ENCODE measurements at places on chromosomes 7 and 10.

DNA sequence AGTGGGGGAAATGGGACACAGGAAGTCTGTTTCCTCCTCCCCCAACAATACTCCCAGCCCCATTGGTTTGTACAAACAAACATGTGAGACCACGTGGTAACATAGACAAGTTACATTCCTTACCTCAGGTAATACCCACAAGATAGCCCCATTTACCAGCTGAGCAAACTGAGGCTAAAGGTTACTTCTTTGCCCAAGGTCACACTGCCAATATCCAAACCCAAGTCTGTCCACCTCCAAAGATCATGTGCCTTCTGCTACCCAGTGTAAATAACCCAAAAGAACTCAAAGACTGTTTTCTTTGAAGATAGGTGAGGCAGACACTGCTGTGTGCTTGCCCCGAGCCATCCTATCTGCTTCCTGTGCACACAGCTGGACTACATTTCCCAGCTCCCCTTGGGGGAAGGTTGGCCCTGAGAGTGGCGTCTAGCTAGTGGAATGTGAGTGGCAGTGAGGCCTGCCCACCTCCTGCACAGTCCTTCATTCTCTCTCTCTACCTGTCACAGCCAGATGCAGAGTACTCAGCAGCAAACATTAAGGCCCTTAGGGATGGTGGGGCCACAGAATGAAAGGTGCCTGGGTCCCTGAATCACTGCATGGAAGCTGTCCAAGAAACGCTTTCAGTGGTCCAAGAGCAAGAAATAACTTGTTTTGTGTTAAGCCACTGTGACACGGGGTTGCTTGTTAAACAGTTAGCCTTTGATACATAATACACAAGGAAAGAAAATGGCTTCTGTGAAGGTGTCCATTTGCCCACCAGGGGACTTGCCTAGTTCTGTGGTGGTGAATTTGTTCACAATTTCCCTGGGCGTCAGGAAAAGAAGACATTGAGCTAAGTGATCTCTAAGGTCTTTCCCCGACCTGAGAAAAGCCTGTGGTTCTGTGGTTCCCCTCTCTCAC, 257.7 kb upstream of the NFE2L3 start:
- peak; percentile 43 for DNase-seq

DNA sequence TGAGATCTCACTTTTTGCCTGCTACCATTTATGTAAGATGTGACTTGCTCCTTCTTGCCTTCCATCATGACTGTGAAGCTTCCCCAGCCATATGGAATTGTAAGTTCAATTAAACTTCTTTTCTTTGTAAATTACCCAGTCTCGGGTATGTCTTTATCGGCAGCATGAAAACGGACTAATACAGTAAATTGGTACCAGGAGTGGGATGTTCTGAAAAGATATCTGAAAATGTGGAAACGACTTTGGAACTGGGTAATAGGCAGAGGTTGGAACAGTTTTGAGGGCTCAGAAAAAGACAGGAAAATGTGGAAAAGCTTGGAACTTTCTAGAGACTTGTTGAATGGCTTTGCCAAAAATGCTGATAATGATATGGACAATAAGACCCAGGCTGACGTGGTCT, 10.6 kb upstream of the GARIN1A start:
- no peak for DNase-seq

- no peak for DNase-seq
These were observed 451.0 kb upstream of the ADARB2 start for GRCh38 chr10:2188371-2188770.

DNA sequence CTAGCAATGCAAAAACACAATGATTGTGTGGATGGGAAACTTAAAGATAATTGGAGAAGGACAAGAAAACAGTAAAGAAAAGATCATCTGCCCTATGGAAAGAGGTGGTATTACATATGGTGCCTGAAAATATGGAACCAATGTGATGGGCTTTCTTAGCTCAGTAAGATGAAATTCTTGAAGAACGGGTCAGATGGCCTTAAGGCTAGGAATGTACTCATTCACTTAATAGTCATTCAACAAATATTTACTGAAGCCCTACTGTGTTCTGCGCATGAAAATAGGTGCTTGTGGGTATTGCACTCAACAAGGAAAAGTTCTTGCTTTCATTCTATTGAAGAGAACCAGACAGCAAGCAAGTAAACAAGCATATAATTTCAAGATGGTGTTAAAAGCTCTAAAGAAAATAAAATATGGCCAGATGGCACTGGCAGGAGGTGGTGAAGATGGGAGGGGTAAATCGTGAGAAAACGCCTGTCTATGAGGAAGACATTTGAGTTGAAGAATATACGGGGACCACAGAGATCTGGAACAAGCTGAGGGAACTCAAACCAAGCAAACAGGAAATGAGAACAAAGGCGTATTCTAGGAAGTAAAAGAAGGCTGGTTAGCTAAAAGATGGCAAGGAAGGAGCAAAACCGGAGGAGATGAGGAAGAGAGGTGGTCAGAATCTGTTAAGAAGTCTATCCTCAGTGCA, 179.7 kb downstream of the ANK3 start:
- no peak for DNase-seq

DNA sequence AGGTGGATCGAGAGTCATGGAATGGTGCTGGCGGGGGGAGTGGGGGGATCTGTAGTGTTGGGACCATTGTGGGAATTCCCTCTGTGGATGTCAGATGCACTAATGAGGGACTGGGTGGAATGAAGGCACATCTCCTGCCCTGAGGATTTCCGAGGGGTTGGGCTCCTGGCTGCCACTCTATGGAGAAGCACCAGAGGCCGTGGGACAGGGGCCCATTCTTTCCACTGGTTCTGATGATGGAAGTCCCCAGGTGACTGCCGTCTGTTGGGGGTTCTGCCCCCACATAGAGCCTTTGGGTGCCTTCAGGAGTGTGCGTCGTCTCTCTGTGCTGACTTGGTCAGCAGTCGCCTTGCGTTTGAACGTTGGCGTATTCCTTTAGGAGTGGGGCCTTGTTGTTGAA, 202.9 kb downstream of the GLRX3 start:
- no peak for DNase-seq

DNA sequence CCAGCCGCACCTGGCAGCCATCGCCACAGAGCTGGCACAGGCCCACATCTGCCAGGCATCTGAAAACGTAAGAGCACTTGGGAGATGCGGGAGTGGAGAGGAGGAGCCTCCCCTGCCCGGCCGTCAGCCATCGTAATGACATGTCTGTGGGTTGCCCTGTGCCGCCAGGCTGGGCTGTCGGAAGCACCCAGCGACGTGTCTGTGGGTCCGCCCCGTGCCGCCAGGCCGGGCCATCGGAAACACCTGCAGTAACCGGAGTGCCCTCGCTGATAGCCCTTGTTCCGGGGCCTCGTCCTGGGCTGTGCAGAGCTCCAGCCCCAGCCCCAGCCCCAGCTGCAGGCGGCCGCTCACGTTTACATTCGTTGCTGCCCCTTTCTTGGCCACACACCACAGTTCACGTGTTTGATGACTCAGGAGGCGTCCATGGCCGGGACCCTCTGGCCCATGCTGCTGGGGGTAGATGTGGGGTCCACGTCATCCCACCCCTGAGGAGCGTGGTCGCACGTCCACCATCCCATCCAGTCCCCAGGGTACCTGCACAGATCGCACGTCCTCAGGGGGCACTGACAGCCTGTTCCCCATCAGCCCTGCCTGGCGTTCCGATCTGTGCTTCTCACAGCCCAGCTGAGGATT, 30.0 kb upstream of the PRKAR1B start:
- DNase-seq: no peak

GRCh38 chr7:154505362-154505761, 453.2 kb downstream of the DPP6 start:
- no peak for DNase-seq

DNA sequence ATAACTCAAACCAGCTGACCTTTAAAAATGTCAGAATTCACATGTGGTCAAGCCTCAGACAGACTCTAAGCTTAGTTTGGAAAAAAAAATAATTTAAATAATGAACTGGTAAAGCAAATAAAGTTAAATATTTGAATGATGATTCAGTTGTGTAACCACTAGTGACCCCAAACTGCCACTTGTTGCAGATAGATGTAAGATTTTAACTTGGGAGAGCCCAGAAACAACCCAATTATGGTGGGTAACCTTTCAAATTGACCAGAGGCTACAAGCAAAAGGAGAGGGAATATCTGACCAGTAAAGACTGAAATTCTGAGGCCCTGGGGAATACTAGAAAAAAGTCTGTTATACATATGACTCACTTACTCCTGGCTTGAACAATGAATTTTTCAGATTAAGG, 268.1 kb downstream of the HPSE2 start:
- no peak for DNase-seq

- DNase-seq: no peak
These were observed 75.9 kb downstream of the MDFIC start for GRCh38 chr7:114997487-114998404.

GRCh38 chr10:47359626-47360418, 11.7 kb downstream of the RBP3 start:
- DNase-seq: no peak

DNA sequence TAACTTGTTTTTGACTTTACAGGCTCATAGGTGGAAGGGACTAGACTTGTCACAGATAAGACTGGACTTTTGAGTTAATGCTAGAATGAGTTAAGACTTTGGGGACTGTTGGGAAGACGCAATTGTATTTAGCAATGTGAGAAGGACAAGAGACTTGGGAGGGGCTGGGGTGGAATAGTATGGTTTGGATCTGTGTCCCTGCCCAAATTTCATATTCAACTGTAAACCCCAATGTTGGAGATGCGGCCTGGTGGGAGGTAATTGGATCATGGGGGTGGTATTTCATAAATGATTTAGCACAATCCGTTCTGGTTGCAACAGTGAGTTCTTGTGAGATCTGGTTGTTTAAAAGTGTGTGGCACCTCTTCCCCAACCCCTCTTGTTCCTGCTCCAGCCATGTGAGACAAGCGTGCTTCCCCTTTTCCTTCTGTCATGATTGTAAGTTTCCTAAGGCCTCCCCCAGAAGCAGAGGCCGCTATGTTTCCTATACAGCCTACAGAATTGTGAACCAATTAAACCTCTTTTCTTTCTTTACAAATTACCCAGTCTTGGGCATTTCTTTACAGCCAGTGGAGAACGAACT, 22.6 kb downstream of the RNF216 start:
- DNase-seq: no peak

DNA sequence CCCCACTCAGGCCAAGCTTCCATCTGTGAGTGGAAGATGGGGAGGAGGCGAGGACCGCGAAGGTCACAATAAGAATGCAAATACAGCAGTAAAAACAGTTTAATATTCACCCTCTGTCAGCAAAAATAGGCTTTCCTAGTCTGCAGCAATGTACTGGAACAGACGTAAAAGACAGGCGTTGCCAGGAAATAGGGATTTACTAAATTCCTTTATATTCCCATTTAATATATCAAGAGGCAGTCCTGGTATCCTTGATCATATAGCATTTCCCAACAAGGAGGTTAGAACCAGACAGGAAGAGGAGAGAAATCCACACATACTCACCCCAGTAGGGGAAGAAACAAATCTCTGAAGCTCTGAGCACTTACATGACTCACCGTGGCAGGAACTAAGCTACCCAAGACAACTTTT, 1054.9 kb upstream of the C7orf33 start:
- DNase-seq: no peak

DNA sequence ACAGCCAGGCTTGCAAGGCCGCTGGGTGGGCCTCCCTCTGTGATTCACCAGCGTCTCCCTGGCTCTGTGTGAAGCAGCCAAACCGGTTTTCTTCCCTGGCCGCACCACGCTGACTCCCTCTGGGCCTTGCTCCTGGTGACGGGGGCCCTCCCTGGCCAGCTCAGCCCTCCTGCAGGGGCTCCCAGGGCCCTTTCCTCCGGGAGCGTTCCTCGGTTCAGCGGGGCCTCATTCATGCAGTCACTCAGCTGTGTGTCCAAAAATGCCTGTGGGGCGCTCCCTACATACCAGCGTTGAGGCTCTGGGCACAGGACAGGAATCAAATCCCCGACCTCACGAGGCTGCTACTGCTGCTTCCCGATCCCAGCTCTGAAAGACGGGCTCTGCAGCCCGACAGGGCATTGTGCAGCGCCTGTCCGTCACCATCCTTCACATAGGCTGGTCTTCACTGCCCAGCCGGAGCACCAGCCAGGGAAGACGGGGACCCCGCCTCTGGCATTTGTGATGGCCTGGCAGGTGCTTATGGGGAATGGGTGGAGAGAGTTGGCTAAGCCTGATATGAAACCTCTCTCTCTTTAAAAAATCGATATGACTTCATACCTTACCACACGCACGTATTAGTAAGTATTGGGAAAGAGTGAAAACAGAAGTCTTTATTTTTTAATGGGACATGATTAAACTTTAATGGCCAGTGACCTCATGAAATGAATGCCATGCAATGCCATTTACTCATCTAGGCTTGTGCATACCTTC, 110.0 kb upstream of the SHH start:
- DNase-seq: no peak

Data from activated CD4-positive, alpha-beta T cell treated with anti-CD3 and anti-CD28 coated beads, Interleukin-2, amount 10 ng/mL, durations not matched to agents 7 days and 5 days (primary cell).